EL (cell line): ENCODE measurements at places on chromosomes 6 and 20.

- no peak for DNase-seq
Observed at GRCh38 chr6:160067564-160067963, 54.1 kb upstream of the SLC22A1 start.

- no peak for DNase-seq
Observed at GRCh38 chr6:135527116-135527959, 29.8 kb upstream of the AHI1 start.

DNA sequence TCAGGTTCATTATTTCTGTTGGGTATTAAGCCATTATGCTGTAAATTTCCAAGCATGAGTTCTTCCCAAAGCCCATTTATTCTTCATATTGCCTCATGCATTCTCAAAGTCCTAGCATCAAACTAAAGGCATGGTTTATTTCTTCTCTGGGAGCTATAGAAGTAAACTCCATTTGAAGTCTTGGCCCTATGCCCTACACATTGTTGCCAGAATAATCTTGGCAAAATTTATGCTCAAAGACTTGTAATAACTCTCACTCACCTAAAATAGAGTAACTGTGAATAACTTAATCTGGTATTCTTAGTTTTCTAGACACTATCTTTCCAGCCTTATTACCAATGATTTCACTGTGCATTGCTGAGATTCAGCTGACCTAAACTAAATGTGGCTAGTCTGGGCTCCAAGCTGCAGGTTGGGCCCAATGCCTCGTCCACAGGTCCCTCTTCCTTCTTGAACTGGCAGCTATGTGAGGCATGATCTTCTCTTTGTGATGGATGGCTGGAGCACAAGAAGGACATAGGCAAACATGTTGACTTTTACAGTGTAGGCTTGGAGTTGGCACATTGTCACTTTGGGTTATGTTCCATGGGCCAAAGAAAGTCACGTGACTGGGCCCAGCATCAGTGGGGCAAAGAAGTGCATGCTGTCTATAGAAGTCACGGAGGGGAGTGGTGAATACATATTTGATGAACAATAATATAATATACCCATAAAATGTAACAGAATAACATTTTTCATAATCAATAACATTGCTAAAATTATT is 39.1 kb upstream of the ANKEF1 start:
- DNase-seq = no peak

DNA sequence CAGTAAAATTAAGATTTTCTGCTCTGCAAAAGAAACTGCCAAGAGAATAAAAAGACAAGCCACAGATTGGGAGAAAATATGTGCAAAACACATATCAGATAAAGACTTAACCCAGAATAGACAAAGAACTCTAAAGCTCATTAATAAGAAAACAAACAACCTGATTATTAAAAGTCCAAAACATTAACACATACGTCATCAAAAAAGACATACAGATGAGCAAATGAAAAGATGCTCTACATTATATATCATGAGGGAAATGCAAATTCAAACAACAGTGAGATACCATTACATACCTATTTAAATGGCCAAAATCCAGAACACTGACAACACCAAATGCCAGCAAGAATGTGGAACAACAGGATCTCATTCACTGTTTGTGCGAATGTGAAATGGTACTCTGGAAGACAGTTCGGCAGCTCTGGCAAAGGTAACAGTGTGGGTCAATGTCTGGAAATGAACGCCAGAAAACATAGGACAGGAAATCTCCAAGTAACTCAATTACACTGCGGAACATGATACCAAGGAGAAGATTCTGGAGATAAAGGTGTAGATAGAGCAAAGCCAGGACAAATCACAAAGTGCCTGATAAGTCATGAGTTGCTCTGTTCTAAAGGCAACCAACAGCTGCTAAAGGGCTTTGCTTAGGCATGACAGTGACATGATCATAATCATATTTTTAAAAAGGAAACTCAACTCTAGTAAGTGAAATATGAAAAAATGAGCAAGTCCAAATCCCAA is 96.8 kb downstream of the PDE10A start:
- DNase-seq = no peak

DNA sequence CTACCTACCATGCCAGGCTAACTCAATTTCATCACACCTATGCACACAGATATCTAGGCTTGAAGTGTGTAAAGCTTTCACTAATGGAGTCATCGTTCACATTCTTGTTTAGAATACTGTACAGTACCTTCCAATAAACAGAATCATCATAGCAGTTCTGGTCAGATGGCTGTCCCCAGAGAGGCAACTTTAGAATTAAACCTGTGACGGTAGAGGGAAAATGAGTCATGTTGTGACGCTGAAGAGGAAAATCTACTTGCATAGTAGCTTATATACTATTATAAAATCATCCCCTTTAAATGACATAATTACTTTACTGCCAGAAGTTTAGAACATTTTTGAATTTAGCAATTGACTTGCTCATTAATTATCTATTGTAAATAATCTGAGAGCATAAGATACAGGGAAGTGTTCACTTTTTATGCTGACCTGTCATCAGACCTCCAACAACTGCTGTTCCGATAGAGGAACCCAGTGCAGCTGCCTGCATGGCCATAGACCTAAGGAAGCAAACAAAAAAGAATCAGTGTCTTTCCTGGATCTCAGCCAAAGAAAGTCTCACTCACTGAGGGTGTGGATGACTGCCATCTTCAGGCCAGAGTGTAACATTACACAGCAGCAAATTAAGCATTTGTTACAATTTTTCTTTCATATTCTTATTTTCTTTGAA is 29.8 kb downstream of the RHAG start:
- DNase-seq = peak; percentile 74

DNA sequence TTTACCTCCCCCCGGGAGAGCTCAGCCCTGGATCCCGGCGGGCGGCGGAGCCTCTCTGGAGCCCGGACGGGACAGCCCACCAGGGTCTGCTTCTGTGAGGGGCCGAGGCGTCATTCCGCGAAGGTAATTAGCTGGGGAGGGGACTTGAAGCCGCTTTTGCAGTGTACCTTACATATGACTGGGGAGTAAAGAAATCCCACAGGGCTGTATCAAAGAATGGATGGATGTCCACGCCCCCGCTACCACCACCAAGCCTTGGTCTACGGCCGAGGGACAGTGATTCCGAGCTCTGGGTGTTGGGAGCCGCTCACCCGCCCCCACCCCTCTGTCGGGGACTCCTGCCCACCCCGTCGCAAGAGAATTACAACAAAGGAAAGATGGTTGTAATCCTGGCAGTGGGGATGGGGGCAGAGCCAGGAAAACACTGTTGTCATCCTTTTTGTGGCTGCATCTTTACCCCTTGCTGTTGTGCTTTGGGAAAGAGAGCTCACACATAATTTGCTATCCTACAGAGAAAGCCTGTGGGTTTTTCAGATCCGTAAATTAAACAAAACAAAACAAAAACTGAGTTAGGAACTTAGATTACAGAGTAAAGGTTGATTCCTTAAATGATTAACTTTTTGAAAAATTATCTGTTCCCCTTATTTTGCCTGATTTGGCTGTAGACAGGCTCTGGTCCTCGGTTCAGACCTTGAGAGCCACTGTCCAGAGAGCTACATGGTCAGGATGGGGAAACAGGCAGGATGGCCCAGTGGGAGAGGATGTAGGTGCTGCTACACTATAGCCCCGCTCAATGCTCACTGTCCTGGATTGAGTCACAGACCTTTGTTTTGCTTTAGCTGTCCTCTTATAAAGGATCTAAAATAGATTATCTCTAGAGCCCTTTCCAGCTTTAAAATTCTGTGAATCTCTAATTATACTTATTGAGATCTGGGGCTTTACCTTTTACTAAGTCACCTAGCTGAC is 997 bp upstream of the FBXO30 start:
- DNase-seq = peak; percentile 38

DNA sequence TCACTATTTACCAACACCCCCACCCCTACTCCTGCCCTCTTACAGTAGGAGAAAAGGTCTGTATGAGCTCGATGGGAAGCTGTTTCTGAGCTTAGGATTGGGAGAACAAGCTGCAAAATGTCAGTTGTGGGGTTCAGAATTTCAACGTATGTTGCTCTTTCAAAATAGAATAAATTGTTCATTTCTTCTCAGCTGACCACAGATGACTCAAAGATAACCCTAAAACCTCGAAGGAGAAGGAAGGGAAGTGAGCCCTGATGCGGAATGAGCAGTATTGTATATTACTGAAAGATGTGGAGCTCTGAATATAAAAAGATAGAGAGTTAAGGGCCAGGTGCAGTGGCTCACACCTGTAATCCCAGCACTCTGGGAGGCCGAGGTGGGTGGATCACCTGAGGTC is 35.9 kb upstream of the MYLIP start:
- no peak for DNase-seq

DNA sequence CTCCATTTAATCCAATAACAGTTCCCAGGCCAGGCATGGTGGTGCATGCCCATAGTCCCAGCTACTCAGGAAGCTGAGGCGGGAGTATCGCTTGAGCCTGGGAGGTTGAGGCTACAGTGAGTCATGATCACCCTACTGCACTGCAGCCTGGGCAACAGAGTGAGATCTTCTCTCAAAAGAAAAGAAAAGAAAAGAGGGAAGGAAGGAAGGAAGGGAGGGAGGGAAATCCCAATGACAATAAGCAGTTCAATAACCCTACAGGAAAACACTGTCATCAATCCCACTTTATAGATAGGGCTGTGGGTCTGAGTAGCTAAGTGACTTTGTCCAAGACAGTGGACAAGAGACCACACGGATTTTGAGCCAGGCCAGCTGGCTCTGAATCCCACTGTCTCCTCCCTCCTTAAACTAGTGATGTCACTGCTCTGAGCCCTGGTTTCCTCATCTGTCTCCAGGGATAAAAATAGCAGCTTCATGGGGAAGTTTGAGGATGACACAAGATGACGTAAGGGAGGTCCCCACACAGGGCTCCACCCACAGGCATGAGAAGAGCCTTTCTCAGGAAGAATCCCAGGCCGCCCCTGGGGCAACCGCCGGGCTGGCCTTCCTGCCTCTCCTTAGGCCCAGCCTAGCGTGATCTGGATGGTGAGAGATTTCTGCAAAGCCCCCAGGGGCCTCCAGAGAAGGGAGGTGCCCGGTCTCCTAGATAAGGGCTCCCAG is 7.2 kb upstream of the TRIB3 start:
- DNase-seq = peak; percentile 84

GRCh38 chr20:63289311-63290135 is 3.5 kb upstream of the COL20A1 start:
- no peak for DNase-seq

- no peak for DNase-seq
Observed at GRCh38 chr6:137783710-137784109, 83.3 kb upstream of the TNFAIP3 start.

GRCh38 chr6:3870528-3870925 is 21.4 kb downstream of the FAM50B start:
- DNase-seq = no peak

GRCh38 chr6:134510142-134510541 is 192.2 kb upstream of the SGK1 start:
- DNase-seq = no peak

- DNase-seq = no peak
Observed at GRCh38 chr6:125554456-125554855, 195.0 kb upstream of the HEY2 start.

- DNase-seq = peak; percentile 59
Observed at GRCh38 chr20:62405108-62405980, 1.7 kb downstream of the CABLES2 start.

GRCh38 chr6:13769034-13769654 is 45.2 kb downstream of the MCUR1 start:
- DNase-seq = no peak

- DNase-seq = no peak
Observed at GRCh38 chr6:168238159-168238909, 81.2 kb downstream of the DACT2 start.

DNA sequence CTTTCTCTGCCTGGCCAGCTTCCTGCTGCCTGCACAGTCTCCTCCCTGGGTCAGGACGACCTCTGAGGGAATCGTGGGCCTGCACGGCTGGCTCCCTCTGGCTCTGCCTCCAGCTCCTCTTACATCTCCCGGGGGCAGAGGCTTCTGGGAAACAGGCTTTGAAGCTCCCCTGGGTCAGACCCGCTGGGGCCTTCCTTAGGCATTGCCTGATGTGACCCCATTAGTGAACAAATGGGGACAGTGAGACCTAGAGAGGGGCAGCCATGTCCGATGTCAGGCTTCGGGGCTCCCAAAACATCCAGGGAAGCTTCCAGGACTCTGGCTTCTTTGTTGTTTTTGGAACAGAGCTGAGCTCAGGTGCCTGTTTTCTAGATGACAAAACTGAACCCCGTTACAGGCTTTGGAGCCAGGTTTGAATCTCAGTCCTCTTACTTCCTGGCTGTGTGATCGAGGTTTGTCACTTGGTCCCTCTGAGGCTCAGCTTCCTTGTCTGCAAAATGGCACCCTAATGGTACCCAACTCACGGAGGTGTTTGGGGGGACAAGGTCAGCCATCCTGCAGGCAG is 94.3 kb downstream of the CEBPB start:
- DNase-seq = peak; percentile 37

DNA sequence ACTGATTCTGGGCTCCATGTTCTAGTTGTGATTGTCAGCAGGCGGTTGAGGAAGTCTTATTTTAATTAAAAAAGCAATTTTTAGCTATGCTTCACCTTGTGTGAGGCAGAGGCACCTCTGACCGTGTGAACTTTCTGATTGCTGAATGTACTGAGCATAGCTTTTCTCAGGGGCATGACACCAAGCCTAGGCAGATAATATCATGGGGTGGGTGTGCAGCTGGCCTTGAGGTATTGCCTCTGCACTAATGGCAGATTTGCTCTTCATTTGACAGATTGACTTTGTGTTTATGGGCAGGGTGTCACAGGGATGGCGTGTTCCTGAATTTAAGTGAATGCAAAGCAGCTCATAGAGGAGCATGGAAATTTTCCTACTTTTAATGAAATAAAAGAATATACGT is 19.6 kb downstream of the CTNNBL1 start:
- DNase-seq = no peak

DNA sequence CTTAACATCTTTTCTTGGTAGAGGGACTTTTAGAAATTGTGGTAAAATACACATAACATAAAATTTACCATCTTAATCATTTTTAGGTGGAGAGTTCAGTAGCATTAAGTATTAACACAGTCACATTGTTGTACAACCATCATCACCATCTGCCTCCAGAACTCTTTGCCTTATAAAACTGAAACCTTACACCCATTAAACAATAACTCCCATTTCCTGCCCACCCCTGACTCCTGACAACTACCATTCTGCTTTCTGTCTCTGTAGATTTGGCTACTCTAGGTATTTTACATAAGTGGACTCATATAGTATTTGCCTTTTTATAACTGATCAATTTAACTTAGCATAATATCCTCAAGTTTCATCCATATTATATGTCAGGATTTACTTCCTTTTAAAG is 88.7 kb downstream of the ZHX3 start:
- DNase-seq = no peak
